CD14-positive monocyte (primary cell): ENCODE measurements at places on chromosomes 3 and 15.

- peak; percentile 20 for DNase-seq
These were observed 32.5 kb downstream of the MYO5A start for GRCh38 chr15:52496175-52496574.

GRCh38 chr3:156536524-156537316 is 18.2 kb downstream of the SSR3 start:
- no peak for DNase-seq

GRCh38 chr3:122217901-122218300 is 34.4 kb downstream of the CASR start:
- DNase-seq, result no peak

- DNase-seq, result no peak
These were observed 231.0 kb downstream of the ITPR1 start for GRCh38 chr3:4724051-4724629.

DNA sequence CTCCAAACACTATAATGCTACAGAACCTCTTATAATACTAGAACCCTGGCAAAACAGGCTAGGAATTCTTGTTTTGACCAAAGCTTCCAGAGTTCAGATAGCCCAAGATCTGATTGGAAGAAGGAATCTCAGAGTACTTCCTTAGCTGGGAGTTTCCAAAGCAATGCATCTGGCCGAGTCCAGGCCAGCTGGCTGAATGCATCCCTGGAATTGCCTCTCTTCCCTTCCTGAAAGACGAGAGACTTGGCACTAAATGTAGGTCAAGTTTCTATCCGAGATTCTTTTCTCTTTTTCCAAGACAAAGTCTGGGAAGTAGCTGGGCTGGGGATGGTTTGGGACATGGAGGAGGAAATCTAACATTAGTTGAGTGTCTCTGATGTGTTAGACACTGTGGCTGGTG is 68.7 kb upstream of the ADPGK start:
- no peak for DNase-seq

GRCh38 chr15:77186594-77187011 is 115.7 kb upstream of the TSPAN3 start:
- DNase-seq, result peak; percentile 16

- no peak for DNase-seq
These were observed 196.1 kb downstream of the GOLGA6L6 start for GRCh38 chr15:20345401-20345958.

DNA sequence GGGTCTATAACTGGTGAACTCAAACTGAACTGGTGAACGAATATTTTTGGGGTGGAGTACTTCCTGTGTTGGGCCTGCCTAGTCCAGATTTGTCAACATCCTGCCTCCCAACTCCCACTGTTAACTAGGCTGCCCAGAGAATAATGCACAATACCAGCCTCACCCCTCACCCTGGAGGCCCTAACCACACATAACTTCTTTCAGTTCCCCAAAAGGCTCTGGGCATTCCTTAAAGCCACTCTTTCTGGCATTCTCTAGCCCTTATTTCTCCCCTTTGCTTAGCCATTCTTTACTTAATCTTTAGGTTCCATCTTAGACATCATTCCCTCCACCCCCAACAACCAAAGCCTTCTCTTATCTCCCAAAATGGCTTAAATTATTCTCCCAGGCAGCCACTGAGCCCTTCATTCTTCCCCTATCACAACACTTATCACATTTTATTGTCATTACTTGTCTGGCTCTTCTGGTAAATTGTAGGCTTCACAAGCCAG is 9.1 kb upstream of the SEC11A start:
- peak; percentile 90 for DNase-seq

DNA sequence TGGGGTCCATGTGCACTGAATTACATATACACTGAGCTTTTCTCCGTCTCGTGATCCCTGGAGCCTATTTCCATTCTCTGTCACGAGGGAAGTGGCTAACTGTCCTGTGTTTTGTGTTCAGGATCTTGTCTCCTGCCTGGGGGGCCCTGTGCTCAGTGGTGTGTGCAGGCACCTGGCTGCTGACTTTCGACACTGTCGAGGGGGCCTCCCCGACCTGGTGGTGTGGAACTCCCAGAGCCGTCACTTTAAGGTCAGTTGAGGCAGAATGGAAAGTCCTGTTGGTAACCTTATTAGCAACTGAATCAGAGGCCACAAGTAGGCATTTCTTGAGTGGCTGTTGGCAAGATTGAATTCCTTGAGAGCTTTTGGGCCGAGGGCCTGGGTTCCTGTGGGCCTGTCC is 26.7 kb downstream of the FAN1 start:
- no peak for DNase-seq

DNA sequence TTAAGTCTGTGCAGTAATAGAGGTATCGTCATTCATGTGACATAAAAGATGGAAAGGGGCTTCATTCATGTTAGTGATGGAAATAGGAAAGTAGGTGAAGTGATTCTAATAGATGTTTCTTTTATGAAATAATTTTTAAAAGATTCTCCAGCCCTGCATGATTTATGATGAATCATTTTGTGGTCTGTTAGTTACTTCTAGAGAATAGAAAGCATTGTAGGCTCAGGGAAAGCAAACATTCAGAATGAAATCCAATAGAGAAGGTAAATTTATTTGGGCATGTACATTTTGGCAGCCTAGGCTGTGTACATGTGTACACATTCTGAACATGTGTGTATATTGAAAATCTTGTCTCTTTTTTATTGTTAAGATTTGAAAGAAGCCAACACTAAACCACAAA is 23.1 kb downstream of the PPARG start:
- DNase-seq, result no peak

- no peak for DNase-seq
These were observed 583 bp downstream of the IL17RE start for GRCh38 chr3:9903238-9903624.

DNA sequence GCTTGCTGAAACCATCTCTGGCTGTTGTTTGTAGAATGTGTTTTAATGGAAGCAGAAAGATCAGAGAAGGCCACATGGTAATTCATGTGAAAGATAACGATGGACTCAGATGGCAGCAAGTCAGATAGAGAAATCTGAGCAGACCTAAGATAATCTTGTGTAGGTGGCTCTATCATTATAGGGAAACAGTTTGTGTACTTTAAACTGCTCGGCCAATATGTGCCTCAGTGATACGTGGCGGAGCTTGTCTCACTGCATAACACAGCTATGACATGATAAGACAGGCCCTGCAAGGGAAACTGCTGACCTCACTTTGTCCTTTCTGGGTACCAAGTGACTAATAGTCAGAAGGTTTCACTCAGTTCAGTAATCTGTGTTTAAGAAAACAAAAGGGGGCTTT is 51.0 kb downstream of the MME start:
- DNase-seq, result no peak

- no peak for DNase-seq
These were observed 138.7 kb downstream of the STT3B start for GRCh38 chr3:31671451-31671850.

- peak; percentile 49 for DNase-seq
These were observed 27.2 kb upstream of the TNFSF10 start for GRCh38 chr3:172550347-172550943.

DNA sequence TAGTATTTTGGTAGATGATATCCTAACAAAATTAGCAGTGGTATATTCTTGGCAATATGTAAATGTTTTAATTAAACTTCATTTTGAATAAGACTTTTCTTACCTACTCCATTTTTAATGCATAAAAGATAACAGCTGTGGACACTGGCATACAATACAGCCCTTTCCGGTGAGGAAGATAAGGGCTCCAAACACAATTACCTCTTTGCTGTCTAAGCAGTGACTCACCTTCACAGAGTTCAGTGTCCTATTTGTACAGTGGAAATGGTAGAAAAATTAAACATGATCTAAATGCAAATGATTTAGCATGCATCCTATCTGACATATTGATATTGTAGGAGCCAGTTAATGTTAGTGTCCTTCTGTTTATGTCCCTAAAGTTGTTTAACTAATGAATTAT is 969.4 kb downstream of the PLOD2 start:
- no peak for DNase-seq

DNA sequence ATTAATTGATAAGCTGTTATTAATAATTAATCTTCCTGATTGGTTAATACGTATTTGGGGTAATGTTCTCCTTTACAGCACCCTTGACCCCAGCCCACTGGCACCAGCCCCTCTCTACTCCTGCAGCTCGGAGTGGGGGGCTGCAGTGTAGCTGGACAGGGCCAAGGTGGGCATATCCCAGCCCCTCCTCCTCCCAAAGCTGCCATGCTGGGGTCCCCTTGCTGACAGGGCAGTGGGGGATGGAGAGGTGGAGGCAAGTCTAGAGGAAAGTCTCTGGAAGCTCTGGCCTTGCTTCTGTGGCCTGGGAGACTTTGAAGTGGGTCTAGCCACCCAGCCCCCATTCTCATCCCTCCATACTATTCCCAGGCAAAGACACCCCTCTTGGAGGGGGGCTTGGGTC is 35.8 kb downstream of the HCN4 start:
- DNase-seq, result no peak

DNA sequence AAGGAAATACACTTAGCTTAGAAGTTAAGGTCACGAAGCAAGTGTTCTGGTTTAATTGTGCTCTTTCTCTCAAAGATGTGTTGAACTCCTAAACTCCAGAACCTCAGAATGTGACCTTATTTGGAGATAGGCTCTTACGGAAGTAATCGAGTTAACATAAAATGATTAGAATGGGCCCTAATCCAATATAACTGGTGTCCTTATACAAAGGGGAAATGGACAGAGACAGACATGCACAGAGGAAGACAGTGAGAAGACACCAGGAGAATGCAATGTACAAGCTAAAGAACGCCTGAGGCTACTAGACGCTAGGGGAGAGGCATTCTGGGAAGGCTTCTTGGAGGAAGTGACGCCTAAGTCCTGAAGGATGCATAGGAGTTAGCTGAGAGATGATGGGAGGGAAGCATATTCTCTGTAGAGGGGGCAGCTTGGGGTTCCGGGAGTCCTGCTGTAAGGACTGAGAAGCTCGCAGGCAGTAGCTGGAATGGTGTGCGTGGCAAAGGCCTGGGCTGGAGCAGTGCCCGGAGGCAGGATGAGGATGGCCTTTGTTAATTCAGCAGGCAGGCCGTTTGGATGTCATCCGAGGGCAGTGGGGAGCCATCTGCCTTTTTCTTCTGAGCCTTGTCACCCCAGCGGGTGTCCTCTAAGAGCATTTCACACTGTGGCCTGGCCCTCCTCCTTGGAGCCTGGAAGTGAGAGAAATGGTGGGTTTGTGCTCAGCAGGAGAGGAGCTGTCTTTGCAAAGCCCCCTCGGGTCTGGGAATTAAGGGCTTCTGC is 513.4 kb downstream of the SHQ1 start:
- DNase-seq, result no peak

DNA sequence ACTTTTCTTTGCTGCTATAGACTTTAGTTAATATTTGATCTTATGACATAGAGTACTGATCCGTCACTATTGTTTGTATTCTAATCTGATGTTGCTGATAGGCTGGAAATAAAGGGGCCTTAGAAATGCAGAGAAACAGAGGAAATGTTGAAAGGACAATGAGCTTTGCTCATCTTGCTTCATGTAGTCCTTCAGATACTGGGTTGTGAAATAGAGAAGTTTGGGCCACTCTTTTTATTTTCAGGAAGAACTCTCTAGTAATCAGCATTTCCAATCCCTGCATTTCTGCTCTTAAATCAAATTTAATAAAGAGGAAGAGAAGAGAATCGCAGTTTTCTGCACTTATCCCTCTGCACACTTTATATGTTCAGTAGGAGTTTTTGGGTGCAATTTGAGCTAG is 192.8 kb upstream of the THBS1 start:
- peak; percentile 86 for DNase-seq

DNA sequence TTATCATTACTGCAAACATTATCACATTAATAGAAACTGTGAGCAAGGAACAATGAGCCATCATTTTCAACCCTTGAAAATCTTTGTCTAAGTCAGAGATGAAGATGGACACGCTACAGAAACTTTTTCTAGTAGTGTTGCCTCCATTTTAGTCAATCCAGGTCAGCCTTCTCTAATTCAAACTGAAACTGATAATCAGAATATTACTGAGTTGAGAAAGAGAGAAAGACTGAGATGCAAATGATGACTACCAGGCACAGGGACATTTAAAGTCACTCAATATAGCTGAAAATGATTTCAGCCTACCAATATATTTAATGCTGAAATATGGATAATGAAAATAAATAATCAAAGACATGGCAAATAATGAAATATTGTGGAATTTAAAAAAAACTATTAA is 261.4 kb downstream of the GBE1 start:
- DNase-seq, result no peak

DNA sequence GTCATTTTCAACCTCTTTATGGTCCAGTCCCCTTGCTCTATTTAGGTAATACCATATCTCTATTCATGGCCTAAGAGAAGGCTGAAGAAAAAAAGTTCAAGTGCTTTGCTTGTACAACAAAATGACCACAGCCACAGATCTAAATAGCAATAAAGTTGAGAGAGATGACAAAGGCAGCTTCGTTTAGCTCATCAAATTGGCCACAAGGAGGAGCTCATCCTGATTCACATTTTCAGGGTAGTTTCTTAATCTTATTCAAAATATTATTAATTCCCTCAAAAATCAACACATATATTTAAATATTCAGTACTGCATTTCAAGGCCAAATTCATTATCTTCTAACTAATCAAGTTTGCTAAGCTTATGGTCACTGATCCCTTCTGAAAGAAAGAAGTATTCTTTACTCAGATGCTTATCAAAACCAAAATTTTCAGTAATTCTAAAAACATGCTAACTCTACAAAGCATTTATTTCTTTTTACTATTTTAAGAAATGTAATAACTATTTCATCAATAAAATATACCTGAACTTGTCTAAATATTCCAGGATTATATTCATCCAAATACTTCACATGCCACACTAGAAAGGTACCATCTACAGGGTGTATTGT is 85.5 kb downstream of the DMXL2 start:
- peak; percentile 30 for DNase-seq

DNA sequence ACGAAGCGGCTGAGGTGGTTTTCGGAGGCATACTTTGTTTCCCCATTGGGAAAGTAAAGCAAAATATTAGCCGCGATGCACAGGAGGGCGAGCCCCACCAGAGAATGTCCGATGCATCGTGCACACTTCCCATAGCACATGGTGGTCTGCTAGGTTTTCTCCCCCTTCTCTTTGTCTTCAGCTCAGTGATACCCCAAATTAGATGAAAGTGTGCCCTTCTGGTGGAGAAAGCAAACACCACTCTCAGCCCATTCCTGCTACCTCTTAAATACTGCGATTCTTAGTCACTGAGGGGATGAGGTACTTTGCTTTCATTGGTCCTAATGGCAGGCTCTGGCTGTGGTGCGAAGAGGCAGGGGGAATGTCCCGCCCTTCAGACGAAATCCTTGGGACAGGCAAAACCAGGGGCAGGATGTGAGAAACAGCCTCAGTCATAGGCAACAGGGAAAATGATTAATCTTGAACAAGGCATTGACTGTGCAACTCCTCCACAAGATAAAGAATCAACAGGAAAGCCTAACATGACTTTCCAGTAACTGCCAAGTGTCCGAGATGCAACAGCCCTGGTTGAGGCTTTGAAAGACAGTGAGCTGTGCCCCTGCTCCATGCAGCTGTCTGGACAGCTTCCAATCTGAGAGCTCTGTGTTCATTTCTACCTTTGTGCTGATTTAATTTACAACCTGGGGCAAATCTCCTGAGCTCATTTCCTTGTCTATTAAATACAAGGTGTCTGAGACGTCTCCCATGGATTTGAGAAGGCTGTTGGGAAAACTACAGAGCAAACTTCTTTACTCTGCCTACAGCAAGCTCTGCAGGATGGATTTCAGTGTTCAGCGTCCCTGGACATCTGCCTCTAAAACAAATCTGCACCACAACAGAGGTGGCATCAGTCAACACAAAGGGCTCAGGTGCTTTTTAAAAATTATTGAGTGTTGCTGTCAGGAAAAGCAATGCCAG is at the start of gene TM4SF1:
Gene TM4SF1 (minus strand): TSS at position 242 of the 957 bp plus-strand sequence. CDS start 102 bp downstream, at position 140.
- peak; percentile 25 for DNase-seq
